Heart left ventricle (tissue), 16 donors: ENCODE measurements at places on chromosomes 3 and 15. TPM values are rescaled to one million over a fixed set of nuclear protein-coding genes. Genes with fewer than 3 reads are reported as not detected.

The KBTBD12 gene
- total RNA-seq = 33.3 TPM

The IQCH gene
- 0.42 TPM for total RNA-seq

GRCh38 chr15:74208496-74208895 is 5.9 kb upstream of the STRA6 start:
- DNase-seq = no peak

- DNase-seq = no peak
These were observed 49.8 kb downstream of the EXOG start for GRCh38 chr3:38545983-38546382.

DNA sequence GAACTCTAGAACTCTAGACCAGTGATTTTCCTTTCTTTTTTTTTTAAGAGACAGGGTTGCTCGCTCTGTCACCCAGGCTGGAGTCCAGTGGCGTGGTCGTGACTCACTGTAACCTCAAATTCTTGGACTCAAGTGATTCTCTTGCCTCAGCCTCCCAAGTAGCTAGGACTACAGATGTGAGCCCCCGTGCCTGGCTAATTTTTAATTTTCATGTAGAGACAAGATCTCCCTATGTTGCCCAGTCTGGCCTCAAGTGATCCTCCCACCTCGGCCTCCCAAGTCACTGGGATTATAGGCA is 359.6 kb downstream of the SHQ1 start:
- no peak for DNase-seq
